ENCODE measurements at places on chromosomes 2 and 18.

- no peak overlapping the region for H3K27ac ChIP-seq
- no peak for DNase-seq
- H3K27me3 ChIP-seq = peaks cover 3% of the 10 kb centered on the region
These were observed 274.5 kb downstream of the TSN start for GRCh38 chr2:122029945-122030344.

DNA sequence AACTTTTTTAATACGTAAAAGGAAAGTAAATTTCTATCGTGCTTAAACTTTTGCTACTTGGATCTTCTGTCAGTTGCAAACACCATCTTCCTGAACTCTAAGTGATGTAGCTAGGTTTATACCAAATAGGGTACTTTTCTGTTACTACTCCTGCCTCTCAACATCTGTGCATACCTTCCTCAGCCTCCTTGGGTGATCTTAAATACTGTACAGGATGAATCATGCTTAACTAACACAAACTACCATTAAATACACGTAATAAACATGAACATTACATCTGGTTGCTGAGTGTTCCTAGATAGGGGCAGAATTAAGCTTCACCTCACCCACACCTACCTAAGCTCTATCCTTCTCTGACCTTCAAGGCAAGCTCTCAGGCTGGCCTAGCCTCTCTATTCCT is 398.0 kb downstream of the TXNL1 start:
- no peaks in the 10 kb centered on the region for H3K36me3 ChIP-seq
- no peak overlapping the region for H3K4me3 ChIP-seq
- no peaks in the 10 kb centered on the region for H3K27me3 ChIP-seq
- H3K4me1 ChIP-seq = peaks cover 26% of the 10 kb centered on the region
- no peak for DNase-seq

- no peak for DNase-seq
- H3K36me3 ChIP-seq = no peaks in the 10 kb centered on the region
- no peak overlapping the region for H3K27ac ChIP-seq
- H3K4me1 ChIP-seq = no peaks in the 10 kb centered on the region
- no peaks in the 10 kb centered on the region for H3K27me3 ChIP-seq
These were observed 114.7 kb upstream of the OTOS start for GRCh38 chr2:240255165-240255491.

DNA sequence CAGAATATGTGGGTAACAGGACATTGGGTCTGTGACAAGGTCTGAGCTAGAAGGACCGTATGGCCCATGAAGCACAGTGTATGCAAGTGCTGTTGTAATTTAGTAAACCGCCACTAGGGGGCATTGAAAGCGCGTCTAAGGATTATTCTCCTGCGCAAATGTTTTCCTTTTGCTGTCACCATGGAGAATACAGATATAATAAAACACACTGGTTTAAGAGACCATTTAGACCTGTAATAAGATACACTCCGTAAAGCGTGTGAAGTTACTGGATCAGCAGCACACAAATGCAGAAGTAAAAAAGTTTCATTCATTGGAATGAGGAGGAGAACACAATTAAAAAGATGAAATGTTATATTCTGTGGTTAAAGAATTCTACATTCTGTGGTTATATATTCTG is 272.4 kb downstream of the AGAP1 start:
- no peak overlapping the region for H3K4me3 ChIP-seq
- H3K4me1 ChIP-seq = peaks cover 2% of the 10 kb centered on the region
- DNase-seq = no peak
- peaks cover 3% of the 10 kb centered on the region for H3K27me3 ChIP-seq
- no peaks in the 10 kb centered on the region for H3K36me3 ChIP-seq

DNA sequence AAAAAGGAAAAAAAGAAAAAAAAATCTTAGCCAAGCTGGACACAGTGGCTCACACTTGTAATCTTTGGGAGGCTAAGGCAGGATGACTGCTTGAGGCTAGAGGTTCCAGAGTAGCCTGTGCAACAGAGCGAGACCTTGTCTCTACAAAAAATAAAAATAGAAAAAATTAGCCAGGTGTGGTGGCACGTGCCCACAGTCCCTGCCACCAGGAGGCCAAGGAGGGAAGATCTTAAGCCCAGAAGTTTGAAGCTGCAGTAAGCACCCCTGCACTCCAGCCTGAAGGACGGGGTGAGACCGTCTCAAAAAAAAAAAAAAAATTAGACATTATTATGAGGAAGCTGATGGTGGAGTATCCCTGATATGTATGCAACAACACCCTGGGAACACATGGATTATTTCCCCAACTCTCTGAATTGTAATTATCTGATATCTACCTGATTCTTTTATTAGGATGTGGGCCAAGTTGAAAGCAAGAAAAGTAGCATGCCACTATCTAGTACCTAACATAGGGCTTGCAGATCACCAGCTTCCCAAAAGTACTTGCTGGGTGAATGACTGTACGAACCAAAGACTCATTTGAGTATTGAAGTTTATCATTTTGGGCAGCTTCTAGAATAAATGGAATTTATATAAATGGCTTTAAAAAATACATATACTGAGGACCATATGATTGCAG is 140.9 kb downstream of the TCF4 start:
- peak overlapping the region; percentile 21 for H3K27ac ChIP-seq
- peaks cover 33% of the 10 kb centered on the region for H3K4me1 ChIP-seq
- no peaks in the 10 kb centered on the region for H3K36me3 ChIP-seq
- DNase-seq = no peak

DNA sequence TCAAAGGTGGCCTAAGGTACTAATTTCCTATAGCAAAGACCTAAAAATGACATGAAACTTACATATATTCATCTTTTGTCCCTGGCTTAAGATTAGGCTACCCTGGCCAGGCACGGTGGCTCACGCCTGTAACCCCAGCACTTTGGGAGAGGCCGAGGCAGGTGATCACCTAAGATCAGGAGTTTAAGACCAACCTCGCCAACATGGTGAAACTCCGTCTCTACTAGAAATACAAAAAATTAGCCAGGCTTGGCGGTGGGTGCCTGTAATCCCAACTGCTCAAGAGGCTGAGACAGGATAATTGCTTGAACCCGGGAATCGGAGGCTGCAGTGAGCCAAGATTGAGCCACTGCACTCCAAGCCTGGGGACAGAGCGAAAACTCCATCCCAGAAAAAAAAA is 5.9 kb downstream of the SRSF7 start:
- H3K4me3 ChIP-seq = no peak overlapping the region
- no peaks in the 10 kb centered on the region for H3K27me3 ChIP-seq
- DNase-seq = no peak
- H3K27ac ChIP-seq = no peak overlapping the region
- peaks cover 89% of the 10 kb centered on the region for H3K36me3 ChIP-seq
- peaks cover 60% of the 10 kb centered on the region for H3K4me1 ChIP-seq

DNA sequence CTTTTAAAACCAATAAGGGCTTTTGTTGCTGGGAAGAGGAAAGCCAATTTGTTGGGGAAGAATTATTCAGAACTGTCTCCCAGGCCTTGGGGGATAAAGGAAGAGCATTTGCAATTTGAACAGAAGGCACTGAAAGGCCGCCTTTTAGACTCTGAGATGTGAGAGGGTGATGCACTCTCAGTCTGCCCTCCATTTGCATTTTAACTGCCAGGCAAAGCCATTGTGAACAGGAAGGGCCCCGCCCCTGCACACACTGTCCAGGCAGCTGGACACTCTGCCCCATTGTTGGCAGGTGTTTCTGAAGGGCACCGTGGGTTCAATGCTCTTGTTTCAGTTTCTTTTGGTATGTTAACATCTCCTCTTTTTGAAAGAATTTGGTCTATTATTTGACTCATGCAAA is 169.5 kb upstream of the COPS8 start:
- H3K27me3 ChIP-seq = peaks cover 5% of the 10 kb centered on the region
- no peaks in the 10 kb centered on the region for H3K4me1 ChIP-seq
- H3K36me3 ChIP-seq = no peaks in the 10 kb centered on the region
- H3K4me3 ChIP-seq = no peak overlapping the region

DNA sequence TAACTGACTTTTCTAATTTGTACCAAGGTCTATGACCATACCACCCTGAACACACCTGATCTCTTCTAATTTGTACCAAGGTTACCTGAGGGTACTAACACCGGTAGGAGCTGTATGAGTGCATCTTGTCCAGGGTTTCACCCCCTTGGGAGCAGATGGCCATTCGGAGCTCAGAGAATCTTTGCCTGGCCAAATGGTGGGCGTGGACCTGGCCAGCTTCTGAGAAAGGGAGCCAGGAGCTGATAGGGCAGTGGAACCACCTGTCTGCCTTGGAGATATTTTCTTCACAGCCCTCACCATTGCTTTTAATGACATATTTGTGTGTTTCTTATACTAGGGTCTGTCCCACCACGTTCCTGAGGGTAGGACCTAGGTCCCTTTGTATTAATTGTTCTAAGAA is 188.9 kb downstream of the LDLRAD4 start:
- DNase-seq = no peak
- H3K27me3 ChIP-seq = no peaks in the 10 kb centered on the region
- H3K4me3 ChIP-seq = no peak overlapping the region
- H3K27ac ChIP-seq = no peak overlapping the region
- H3K4me1 ChIP-seq = no peaks in the 10 kb centered on the region
- no peaks in the 10 kb centered on the region for H3K36me3 ChIP-seq

GRCh38 chr2:54859416-54859815 is 136.0 kb downstream of the EML6 start:
- DNase-seq = no peak
- no peaks in the 10 kb centered on the region for H3K27me3 ChIP-seq
- no peak overlapping the region for H3K27ac ChIP-seq
- no peaks in the 10 kb centered on the region for H3K4me1 ChIP-seq

DNA sequence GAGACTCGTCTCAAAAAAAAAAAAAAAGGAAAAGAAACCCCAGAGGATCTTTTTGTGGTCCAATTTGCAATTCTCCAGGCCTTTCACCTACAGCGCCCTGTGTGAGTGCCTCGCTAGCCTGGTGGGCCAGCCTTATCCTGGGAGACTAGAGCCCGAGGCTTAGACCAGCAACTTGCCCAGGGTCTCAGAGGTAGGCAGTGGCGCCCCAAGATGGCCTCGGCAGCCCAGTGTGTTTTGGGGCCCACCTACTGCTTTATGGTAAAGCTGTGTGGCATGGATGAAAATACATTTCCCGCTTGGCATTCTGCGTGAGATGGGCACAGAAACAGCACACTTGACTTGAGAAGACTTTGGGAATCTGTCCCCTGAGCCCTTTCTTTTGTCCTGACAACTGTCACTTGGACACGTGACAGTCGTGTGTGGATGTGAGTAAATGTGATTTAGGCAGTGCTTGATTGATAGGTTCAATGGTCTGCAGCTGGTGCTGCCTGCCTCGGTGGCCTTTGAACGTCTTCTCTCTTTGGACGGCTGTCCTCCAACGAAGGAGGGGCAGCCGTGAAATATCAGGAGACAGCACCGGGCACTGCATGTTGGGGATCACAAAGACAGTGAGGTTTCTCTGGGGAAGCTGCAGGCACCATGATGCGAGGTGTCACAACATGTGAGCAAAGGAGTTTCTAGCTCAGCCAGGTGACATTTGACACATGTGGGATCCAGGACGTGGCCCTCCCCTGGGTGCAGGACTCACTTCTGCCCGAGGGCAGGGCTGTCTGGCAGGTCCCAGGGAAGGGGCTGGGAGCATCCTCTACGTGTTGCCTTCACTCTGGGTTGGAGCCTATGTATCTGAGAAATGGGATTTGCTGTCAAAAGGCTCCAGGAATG is 209.5 kb upstream of the TWIST2 start:
- no peak overlapping the region for H3K4me3 ChIP-seq
- H3K4me1 ChIP-seq = no peaks in the 10 kb centered on the region
- H3K27me3 ChIP-seq = no peaks in the 10 kb centered on the region

- peaks cover 4% of the 10 kb centered on the region for H3K4me1 ChIP-seq
- no peaks in the 10 kb centered on the region for H3K36me3 ChIP-seq
- no peak within 1 kb of the TSS for H3K4me3 ChIP-seq
- H3K27me3 ChIP-seq = peaks cover 24% of the 10 kb centered on the region
- no peak within 1 kb of the TSS for H3K27ac ChIP-seq
- DNase-seq = no peak
These were observed at the start of gene FIGN for GRCh38 chr2:163735685-163736432. TSS of gene FIGN (minus strand) at chr2:163736008. CDS start at chr2:163734927, 1,081 bp downstream.

GRCh38 chr18:56119681-56120080 is 518.7 kb downstream of the TXNL1 start:
- no peaks in the 10 kb centered on the region for H3K27me3 ChIP-seq
- no peak overlapping the region for H3K27ac ChIP-seq
- peaks cover 12% of the 10 kb centered on the region for H3K4me1 ChIP-seq
- H3K4me3 ChIP-seq = no peak overlapping the region
- H3K36me3 ChIP-seq = no peaks in the 10 kb centered on the region
- no peak for DNase-seq

GRCh38 chr2:80312282-80312839 is 7.8 kb upstream of the LRRTM1 start:
- H3K36me3 ChIP-seq = no peaks in the 10 kb centered on the region
- no peak for DNase-seq
- no peaks in the 10 kb centered on the region for H3K4me1 ChIP-seq
- no peak overlapping the region for H3K27ac ChIP-seq
- no peaks in the 10 kb centered on the region for H3K27me3 ChIP-seq

GRCh38 chr2:215430528-215431187 is 5.2 kb downstream of the FN1 start:
- peaks cover 6% of the 10 kb centered on the region for H3K4me1 ChIP-seq
- peaks cover 42% of the 10 kb centered on the region for H3K27me3 ChIP-seq
- DNase-seq = no peak
- H3K4me3 ChIP-seq = no peak overlapping the region

GRCh38 chr2:164785457-164785856 is 56.2 kb downstream of the COBLL1 start:
- no peaks in the 10 kb centered on the region for H3K27me3 ChIP-seq
- H3K27ac ChIP-seq = no peak overlapping the region
- H3K4me3 ChIP-seq = no peak overlapping the region

- H3K4me3 ChIP-seq = no peak overlapping the region
- no peaks in the 10 kb centered on the region for H3K36me3 ChIP-seq
- no peak for DNase-seq
- peaks cover 4% of the 10 kb centered on the region for H3K27me3 ChIP-seq
- no peak overlapping the region for H3K27ac ChIP-seq
- no peaks in the 10 kb centered on the region for H3K4me1 ChIP-seq
These were observed 72.2 kb downstream of the HNMT start for GRCh38 chr2:138036522-138036921.

DNA sequence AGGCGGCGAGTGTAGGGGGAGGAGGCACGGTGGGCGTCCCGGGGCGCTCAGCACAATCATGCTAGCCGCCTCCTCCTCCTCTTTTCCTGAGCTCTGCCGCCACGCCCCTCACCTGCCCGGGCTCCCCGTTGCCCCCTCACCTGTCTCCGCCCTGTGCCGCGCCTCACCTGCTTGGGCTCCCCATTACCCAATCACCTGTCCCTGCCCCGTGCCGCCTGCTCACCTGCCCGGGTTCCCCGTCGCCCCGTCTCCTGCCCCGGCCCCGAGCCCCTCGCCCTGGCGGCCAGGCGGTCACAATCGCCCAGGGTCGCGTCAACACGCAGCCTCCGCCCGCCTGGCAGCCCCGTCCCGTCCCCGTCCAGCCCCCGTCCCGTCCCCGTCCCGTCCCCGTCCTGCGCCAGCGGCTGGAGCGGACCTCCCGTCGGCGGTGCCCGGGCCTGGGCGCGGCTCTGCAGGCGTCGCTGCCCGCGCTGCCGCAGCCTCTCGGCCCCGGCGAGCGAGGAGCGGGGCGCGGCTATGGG is at the start of gene DCDC2C:
TSS of gene DCDC2C (plus strand) at position 340 of the 521 bp plus-strand sequence. CDS start at position 517, 177 bp downstream.
- H3K4me3 ChIP-seq = no peak within 1 kb of the TSS
- no peak for DNase-seq
- no peaks in the 10 kb centered on the region for H3K4me1 ChIP-seq
- H3K36me3 ChIP-seq = no peaks in the 10 kb centered on the region
- no peak within 1 kb of the TSS for H3K27ac ChIP-seq
- peaks cover 31% of the 10 kb centered on the region for H3K27me3 ChIP-seq
